Epithelial cell of esophagus (primary cell): ENCODE measurements at places on chromosomes 7 and 10.

DNA sequence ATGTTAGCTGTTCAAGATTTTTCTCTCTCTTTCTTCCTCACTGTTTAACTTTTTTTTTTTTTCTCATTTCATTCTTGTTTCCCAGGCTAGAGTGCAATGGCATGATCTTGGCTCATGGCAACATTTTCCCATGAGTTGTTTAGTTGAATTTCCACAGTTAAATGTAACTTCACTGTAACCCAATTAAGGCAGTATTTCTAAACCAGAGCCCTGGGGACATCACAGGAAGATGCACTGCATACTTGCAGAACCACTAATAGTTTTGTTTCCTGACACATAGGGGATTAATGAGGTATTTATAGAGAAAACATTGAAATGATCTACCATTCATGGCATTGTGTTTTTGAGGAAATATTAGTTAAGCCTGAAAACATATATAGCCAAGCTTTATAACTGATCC, 795.6 kb upstream of the GHITM start:
- DNase-seq = no peak

GRCh38 chr7:47322731-47323130, 259.2 kb downstream of the TNS3 start:
- no peak for DNase-seq

- DNase-seq = no peak
These were observed 704.9 kb upstream of the AUTS2 start for GRCh38 chr7:68893411-68893810.

GRCh38 chr7:121440857-121441503, 44.9 kb upstream of the FAM3C start:
- DNase-seq = no peak

GRCh38 chr10:126950401-126951105, 45.3 kb downstream of the DOCK1 start:
- no peak for DNase-seq

DNA sequence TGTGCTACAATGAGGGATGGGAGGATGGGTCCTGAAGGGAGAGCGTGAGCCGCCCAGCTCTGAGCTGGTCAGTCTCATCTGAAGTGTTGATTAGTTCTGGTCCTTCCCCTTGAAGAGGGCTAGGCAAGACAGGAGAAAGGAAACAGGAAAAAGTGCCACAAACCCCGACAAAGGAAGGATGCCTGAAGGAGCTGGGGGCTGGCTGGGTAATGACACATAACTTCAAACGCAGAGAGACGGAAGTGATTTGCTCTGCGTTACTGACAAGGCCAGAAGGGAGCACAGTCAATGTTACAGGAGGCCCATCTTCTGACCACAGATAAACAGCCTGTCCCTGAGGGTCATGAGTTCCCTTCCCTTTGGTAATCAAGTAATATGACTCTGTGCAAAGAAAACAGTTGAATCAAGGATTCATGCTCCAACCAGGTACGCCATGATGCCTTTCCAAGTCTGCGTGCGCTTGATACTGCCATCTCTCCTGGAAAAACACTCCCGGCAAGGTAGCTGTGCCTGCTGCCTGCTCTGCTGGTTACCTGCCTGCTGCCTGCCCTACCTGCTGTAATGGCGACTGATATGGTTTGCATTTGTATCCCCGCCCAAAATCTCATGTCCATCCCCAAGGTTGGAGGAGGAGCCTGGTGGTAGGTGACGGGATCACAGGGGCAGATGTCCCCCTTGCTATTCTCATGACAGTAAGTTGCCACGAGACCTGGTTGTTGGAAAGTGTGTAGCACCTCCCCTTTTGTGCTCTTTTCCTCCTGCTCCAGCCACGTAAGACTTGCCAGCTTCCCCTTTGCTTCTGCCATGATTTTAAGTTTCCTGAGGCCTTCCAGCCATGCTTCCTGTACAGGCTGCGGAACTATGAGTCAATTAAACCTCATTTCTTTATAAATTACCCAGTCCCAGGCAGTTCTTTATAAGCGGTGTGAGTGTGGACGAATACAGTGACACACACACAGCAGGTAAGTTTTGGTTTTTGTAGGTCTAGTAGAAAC, 57.9 kb downstream of the GRB10 start:
- DNase-seq = no peak

DNA sequence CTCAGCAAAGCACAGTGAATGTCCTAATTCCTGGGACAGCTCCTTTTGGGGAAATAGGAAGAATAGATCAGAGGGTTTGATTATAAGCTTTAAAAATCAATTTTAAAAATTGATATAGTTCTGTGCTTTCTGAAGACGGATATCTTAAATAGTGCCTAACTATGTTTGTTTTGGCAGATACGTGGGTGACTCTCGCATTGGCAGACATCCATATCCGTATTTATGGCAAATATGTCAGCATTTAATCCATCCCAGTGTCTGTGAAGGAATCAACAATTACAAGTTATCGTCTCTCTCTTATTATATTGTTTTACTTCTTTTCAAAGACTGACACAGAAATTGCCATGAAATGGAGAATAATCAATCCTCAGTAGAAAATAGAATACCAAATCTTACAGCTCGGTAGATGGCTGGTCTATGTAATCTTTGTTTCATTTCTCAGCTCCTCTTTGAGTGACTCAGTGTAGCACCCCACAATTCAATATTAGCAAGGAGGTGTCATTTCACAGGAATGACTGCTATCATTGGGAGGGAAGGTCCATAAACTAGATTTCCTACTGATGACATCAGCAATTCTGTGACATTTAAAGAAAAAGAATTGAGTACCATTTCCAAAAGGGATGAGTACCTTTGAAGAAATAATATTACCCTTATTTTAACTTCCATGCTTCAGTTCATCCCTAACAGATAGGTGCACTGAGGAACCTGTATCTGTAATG, 186.4 kb upstream of the NFE2L3 start:
- DNase-seq = peak; percentile 60

DNA sequence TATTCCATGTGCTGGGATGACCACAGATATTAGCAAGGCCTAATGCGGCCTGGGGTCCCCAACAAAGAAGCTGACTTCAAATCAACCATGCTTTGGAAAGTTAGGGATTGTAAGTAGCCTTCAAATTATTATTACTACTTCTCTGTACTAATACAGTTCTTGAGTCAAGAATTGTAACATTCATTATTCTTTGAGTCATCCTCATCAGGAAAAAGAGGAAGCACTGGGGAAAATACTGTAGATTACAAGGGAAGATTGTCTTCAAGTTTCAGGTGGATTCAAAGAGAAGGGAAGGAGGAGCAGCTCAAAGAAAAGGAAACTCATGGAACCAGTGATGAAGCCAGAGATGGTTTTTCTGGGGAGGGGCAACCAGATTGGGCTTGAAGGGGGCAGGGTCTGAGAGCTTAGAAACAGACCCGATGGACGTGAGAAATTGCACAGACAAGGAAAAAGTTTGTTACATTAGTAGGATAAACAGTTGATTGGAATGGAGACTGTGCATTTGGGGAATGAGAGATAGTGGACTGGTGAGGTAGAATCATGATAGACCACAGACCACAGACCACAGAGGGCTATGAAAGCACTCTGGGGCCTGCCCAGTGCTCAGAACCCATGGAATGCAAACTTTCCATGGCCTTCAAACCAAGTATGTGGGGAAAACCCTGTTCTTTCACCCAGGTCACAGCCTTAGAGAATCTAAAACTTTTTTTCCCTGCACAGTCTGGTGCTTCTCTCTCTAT, 209.9 kb downstream of the ZNF365 start:
- DNase-seq = no peak

DNA sequence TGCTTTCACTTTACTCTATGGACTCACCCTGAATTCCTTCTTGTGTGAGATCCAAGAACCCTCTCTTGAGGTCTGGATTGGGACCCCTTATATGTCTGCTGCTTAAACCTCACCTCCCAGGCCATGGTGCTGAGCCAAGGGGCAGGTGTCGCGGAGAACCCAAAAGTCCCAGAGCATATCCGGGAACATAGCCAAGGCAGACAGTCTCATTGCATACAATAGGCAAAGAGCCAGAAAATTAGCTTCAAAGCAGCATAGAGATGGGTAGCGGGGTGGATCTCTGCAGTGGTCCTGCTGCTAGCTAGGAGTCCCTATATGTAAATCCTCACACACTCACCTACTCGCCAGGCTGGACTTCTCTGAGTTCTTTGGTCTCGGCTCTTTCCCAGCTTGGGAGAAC, 5.5 kb downstream of the CCL24 start:
- no peak for DNase-seq

DNA sequence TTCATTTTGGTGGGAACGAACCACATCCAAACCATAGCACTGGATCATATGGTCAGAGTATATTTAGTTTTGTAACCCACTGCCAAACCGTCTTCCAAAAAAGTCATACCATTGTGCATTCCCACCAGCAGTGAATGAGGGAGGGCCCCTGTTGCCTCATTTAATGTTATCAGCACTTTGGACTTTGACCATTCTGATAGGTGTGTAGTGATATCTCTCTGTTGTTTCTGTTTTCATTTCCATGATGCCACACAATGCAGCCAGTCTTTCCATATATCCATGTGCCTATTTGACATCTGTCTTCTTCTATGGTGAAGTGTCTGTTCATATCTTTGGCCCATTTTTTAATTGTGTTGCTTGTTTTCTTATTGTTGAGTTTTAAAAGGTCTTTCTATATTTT, 105.0 kb upstream of the PPP2R2D start:
- DNase-seq = no peak

- peak; percentile 0 for DNase-seq
These were observed 685.4 kb upstream of the MBL2 start for GRCh38 chr10:53458007-53458406.

DNA sequence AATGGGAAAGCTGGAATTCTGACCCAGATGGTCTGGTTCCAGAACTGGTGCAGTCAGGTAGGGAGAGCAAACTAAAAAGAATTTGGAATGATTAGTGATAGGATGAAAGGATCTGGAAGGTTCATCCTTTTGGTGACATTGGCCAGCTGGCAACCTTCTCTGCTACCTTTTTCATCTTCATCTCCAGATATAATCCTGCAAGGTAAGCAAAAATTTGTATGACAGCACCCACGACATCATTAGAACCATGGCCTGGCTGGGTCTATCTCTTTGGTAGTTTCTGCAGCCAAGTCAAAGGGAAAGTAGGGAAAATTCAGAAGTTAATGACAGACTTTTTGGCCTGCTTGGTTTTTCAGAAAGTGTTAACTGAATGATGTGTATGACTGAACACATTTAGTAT, 188.9 kb upstream of the MALRD1 start:
- no peak for DNase-seq

DNA sequence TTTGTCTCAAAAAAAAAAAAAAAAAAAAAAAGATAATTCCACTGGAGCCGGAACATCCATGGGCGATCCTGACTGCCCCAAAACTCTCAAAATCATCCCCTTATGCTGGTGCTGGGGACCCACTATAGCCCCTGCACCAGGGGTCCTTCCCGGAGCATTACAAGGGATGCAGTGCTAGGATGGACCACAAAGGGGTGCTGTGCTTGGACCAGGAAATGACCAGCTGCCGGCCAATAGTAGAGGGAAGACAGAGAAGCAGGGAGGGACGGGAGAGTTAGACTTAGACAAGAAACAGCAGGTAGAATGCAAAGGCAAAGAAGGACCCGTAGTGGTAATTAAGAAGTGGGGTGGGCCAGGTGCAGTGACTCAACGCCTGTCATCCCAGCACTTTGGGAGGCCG, 40.5 kb downstream of the RCC1L start:
- DNase-seq = no peak

DNA sequence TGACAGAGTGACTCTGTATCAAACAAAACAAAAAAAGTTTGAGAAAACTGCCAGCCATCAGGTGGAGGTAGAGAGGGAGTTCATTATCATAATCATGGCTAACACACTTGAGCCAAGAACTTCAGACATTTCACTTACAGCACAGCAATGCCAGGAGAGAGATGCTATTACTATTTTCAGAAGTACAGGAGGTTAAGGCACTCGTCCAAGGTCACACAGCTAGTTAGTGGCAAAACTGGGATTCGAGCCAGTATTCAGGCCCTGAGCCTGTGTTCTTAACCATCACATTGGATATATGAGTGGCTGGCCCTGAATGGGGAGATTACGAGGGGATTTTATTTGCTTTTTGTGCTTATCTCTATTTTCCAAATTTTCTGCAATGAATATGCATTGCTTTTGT, 24.8 kb upstream of the UNC5B start:
- no peak for DNase-seq

DNA sequence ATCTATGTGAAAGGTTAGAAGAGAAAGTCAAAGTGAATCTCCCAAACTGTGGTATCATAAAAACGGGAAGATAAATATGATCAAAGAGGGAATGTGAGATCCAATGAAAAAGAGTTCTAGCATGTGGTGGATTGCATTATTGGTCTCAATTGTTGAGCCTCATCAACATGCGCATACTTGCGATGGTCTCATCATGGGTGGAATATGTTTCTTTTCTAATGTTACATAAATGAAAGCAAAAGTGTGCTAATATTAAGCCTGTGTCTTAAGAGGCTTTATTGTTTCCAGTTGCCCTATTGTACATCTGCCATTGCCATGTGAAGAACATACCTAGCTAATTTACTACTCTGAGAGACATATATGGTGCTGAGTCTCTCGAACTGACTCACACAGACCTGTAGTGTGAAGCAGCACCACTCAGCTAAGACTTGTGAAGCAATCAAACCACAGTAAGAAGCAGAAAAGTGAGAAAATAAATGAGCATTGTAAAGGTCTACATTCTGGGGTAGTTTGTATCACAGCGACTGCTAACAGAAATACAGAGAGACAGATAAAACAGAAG, 645.5 kb upstream of the PCDH15 start:
- DNase-seq = peak; percentile 6

- peak; percentile 38 for DNase-seq
These were observed 136.2 kb upstream of the CTBP2 start for GRCh38 chr10:125296598-125296997.

- DNase-seq = no peak
These were observed 24.5 kb downstream of the TAS2R16 start for GRCh38 chr7:122970740-122971725.

DNA sequence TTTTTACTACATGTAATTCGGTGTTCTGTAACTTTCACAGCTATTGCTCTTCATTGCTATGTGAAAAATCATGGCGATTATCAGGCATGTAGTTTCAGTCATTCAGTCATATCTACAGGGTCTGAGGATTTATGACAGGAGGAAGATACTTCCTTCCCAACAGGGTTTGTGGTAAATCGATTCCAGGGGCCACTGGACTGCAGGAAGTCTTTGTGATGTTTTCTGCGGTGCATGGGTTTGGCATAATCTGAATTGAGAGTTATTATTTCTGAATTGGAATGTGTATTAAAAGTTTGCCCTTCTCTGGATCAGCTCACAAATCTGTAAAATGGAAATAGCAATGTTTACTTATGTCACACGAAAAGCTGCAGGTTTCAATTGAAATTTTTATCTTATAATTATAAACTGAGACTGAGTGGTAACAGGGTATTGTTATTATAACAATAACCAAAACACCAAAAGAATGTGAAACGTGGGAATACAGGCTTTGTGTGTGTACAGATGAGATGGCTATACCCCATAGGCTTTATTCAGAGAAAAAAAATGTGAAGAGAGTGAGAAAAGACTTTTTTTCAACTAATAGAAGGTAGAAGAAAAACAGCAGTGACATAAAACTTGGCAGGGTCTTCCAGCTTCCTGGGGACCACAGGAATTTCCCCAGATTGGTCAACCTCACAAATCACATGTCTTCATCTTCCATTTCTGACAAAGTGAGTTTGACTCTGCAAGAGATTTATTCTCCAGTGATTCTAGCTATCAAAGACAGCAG, 307.7 kb upstream of the NFE2L3 start:
- DNase-seq = no peak
